NB4 (cell line): ENCODE measurements at places on chromosomes 5 and 9.

- no peak for DNase-seq
Measured at GRCh38 chr5:167688341-167689130, 602.9 kb upstream of the WWC1 start.

GRCh38 chr5:178242416-178242815 lies 9.8 kb upstream of the PHYKPL start:
- no peak for DNase-seq

DNA sequence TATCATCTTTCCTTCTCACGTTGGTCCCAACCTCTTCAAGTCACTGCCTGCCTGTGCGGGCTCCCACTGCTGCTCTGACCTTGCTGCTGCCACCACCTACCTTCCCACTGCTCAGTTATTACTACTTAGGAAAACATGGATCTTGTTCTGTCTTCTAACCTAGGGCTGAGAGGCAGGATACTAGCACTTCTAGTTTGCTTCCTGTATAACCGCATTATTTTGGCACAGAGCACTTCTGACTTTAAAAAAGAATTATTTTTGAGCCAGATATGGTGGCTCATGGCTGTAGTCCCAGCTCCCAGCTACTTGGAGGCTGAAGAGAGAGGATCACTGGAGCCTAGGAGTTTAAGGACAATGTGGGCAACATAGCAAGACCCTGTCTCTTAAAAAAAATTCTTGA lies 135.4 kb upstream of the GNA14 start:
- DNase-seq: no peak

- no peak for DNase-seq
Measured at GRCh38 chr9:129021091-129021490, 7.0 kb downstream of the SH3GLB2 start.

DNA sequence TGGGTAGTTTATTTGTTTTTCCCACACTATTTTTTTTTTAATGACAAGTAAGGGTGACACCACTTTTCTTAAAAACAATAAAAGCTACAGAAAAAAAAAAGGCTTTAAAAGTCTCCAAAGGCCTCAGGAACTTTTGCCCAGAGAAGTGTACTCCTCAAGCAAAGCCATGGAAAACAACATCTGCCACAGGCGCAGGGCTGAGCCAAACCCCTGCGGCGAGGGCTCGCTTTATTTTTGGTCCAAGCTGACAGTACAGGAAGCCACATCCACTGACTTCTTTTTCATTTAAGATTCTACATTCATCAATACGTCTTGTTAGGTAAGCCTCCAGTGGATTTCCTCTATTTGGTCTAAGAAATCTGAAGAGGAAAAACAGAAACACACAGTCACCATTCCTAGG lies 51.9 kb upstream of the IFNK start:
- no peak for DNase-seq

DNA sequence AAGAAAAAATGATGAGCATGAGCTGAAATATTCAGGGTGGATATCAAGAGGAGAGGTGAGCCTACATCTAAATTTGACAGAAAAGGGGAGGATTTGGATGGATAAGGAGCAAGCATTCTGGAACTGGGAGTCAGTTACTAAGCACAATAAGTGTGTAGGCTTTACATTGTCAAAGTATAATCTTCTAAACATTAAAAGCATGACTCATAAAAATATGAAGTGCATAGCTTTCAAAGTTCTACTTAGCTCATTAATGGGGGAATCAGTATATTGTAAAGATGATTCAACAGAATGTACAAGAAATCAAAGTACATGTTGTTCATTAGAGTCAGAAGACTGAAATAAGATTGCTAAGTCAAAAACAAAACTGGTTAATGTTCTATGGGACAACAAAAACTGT lies 248.0 kb upstream of the GAS1 start:
- DNase-seq: no peak

- DNase-seq: no peak
Measured at GRCh38 chr9:28270156-28270555, 696.9 kb upstream of the C9orf72 start.

GRCh38 chr5:176536132-176536901 lies 885 bp downstream of the RNF44 start:
- peak; percentile 96 for DNase-seq

DNA sequence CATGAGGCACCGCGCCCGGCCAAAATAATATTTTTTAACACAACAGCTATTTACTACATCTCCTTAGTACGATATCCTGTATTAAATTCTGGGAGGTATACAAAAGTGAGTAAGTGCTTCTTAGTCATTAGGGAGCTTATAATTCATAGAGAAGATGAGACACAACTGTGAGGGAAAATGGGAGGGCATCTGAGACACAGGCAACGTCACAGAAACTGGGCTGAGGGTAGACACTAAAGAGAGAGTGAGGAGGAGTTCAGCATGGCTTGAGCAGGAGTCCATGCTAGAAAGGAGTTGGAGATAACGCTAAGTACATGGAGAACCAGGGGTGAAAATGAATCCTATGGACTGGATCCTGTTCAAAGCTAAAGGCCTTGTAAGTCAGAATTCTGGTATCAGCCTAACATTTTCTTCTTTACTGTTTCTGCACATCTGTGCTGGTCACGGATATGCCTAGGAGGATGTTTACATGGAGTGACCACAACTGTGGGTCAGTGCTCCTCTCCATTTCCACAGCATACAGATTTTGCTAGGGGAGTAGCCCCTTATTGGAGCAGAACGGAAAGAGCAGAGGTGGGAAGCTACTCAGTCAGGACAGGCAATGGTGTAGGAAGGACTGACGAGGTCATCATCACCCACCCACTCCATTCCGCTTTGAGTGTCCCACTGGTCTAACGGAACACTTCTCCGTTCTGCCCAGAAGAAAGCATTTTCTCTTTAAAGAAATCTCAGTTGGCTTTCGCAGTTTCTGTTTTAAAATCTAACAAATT lies 310.4 kb upstream of the EFNA5 start:
- no peak for DNase-seq

- peak; percentile 65 for DNase-seq
Measured at GRCh38 chr9:38621434-38622287, 1.3 kb upstream of the ANKRD18A start.

GRCh38 chr5:170985486-170985885 lies 123.7 kb downstream of the RANBP17 start:
- DNase-seq: no peak

- DNase-seq: no peak
Measured at GRCh38 chr5:81748556-81748955, 2.3 kb downstream of the SSBP2 start.
